ENCODE measurements at places on chromosomes 5 and 9. TPM values are rescaled to one million over a fixed set of nuclear protein-coding genes. Genes with fewer than 3 reads are reported as not detected.

Gene PLAC8L1
- 0.99 TPM for polyA plus RNA-seq

Gene LTC4S
- 3.8 TPM for polyA plus RNA-seq

Gene CERCAM
- polyA plus RNA-seq: 5.2 TPM

Gene CNTNAP3
- 5.9 TPM for polyA plus RNA-seq

Gene DIMT1
- polyA plus RNA-seq: 14.1 TPM

Gene DENND4C
- polyA plus RNA-seq: 4.8 TPM

Gene PDLIM4
- 29.1 TPM for polyA plus RNA-seq

Gene LNPEP
- polyA plus RNA-seq: 0.96 TPM

All from H1 (cell line).